NCI-H460 (cell line): ENCODE measurements at places on chromosomes 2 and 18.

- no peak for DNase-seq
Observed at GRCh38 chr18:79106084-79106483, 36.9 kb downstream of the ATP9B start.

- peak; percentile 72 for DNase-seq
Observed at GRCh38 chr2:236177604-236177966, 9.4 kb upstream of the GBX2 start.

DNA sequence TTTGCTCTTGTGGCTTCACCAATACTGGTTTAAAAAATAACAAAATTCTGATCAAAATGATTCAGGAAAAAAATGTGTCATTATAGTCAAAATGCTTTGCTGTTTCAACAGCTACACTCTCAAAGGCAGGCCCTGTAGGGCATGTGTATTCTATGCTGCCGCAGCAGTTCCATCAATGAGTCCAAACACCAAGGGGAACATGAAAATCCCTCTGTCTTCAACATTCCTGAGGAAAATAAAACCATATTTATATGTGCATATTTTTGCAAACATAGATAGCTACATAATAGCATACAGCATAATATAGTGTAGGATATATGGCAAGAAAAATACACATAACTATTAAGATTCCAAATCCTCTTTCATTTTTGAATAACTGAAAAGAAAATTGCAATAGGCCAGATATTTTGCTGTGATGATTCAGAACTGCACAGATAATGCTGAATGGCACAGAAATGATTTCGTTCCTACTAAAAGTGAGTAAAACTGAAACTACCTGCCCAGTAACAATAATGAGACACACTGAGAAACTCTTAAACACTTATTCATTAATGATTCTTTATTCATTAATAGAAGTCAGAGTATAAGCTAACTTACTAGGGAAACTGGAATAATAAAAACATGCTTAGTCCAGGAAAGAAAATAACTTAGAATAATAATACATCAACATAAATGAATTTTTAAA is 343.8 kb downstream of the SUCLG1 start:
- no peak for DNase-seq

DNA sequence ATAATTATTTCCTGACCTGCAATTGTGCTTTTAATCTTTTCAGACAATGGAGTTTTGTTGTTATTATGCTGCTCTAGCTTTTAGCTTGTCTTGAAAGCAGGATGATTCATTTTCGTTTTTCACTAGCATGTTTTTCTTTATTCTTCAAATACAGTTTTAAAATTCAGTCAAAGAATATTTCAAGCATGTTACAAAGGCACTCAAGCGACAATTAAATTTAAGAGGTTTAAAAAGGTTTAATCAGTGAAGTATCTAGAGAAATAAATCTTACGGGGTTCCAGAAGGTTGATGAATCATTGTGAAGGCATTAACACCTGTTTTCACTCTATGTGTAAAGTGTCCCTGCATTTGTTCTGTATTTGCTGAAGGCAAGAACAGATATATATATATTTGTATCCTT is 390.7 kb upstream of the TMEFF2 start:
- DNase-seq, result no peak

GRCh38 chr2:45978302-45978859 is 318.8 kb upstream of the EPAS1 start:
- DNase-seq, result no peak

GRCh38 chr18:77140439-77141109 is 8.0 kb upstream of the MBP start:
- peak; percentile 25 for DNase-seq

- no peak for DNase-seq
Observed at GRCh38 chr2:66440708-66441497, 6.0 kb downstream of the MEIS1 start.

- DNase-seq, result no peak
Observed at GRCh38 chr2:179021258-179021657, 28.7 kb downstream of the CCDC141 start.

GRCh38 chr2:128361376-128362131 is 42.9 kb upstream of the HS6ST1 start:
- DNase-seq, result no peak

- no peak for DNase-seq
Observed at GRCh38 chr2:237156031-237156856, 70.6 kb downstream of the COPS8 start.

DNA sequence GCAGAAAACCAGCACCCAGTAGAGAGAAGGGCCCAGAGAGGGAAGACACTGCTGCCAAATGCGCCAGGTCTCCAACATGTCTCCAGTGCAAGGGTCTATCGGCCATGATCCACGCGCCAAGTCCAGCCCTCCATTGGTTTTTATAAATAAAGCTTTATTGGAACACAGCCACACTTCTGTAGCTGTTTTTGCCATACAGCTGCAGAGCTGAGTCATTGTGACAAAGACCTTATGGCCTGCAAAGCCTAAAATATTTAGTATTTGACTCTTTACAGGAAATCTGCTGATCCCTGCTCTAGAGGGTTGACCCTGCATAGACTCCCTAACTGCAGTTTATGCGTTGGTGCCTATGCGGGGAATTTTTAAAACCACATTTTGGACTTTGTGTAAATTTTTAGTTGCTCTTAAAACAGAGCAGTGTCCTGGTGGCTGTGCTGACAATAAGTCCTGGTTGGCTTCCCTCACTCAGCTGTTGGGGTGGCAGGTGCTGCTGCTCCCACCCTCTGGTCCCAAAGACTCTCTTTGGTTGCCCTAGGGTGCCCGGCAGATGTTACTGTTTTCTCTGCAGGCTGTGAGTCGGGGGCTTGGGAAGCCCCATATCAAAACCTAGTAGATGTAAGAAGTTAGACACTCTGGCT is 154.9 kb downstream of the CTIF start:
- peak; percentile 2 for DNase-seq

- DNase-seq, result no peak
Observed at GRCh38 chr2:66512626-66513025, 77.7 kb downstream of the MEIS1 start.

GRCh38 chr18:68740966-68741365 is 26.1 kb upstream of the TMX3 start:
- DNase-seq, result no peak

DNA sequence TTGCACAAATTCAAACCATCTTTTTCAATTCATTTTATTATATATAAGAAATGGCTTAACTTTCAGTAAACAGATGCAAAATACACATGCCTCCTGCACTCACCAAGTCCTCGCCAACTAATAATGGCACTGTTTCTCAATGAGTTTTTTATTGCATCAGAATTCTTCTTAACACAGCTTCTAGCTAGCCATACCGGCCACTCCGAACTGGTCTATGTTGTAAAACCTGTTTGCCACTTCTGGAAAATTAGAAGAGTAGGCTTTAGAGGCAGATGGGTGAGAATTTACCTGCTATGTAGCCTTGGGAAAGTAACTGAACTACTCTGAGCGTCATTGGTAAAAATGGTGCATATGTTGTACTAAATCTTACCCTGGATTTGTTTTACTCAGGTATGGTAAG is 100.6 kb upstream of the LHCGR start:
- DNase-seq, result no peak

- no peak for DNase-seq
Observed at GRCh38 chr18:62784338-62784965, 69.1 kb downstream of the PHLPP1 start.

- no peak for DNase-seq
Observed at GRCh38 chr18:61988100-61988499, 95.3 kb upstream of the RNF152 start.

GRCh38 chr2:232998666-232998985 is 14.4 kb downstream of the NGEF start:
- no peak for DNase-seq

DNA sequence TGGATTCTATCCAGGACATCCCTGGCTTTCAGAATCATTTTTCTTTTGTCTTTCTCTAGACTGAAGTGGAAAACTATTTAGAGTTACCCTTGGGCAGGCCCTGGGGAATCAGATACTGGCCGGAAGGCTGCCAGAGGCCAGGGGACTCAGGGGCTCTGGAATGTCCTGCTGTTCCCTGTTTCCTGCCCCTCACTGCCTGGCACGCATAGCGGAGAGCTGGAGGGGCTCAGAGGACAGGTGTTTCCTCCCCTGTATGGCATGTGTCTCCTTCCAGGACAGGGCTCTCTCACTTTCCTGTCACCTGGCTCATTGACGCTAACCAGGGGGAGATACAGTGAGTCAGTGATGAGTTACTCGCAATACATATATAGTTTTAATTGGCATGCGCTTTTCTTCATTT is 38.8 kb downstream of the DYSF start:
- DNase-seq, result no peak

- DNase-seq, result peak; percentile 15
Observed at GRCh38 chr18:12287684-12288402, 20.2 kb upstream of the TUBB6 start.

- DNase-seq, result no peak
Observed at GRCh38 chr2:208415897-208416296, 9.3 kb downstream of the PTH2R start.

DNA sequence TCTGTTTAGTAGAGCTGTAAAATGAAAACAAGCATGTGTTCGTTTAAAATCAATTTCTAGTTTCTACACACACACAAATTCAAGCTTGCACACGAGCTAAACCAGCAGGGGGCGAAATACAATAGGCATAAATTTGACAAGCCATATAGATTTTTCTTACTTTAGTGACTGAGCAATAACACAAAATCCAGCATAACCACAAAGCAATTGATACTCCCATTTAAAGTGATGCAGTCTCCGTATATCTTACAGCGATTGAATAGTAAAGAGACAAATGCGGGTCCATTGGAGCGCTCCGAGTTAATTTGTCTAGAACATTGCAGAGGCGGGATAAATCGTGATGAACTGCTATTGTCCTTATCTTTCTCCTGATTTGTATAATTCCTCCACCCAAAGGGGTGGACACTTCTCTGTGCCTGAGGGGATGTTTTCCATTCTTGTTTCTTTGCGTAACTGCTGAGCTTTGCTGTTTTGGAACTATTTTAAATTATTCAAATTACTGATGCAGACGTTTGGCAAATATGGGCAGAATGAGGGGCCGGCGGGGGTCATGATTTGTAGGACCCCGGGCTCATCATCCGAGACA is 1.2 kb upstream of the AFTPH start:
- DNase-seq, result peak; percentile 81

GRCh38 chr18:13551841-13552733 is 174.3 kb downstream of the FAM210A start:
- DNase-seq, result no peak

GRCh38 chr2:235630718-235631296 is 137.0 kb downstream of the AGAP1 start:
- no peak for DNase-seq

GRCh38 chr18:79368681-79369080 is 27.0 kb upstream of the NFATC1 start:
- DNase-seq, result no peak

- no peak for DNase-seq
Observed at GRCh38 chr2:196598412-196598811, 41.1 kb upstream of the CCDC150 start.

GRCh38 chr2:113791697-113792590 is 35.5 kb upstream of the SLC35F5 start:
- DNase-seq, result no peak

- DNase-seq, result no peak
Observed at GRCh38 chr2:227824711-227825110, 11.1 kb downstream of the CCL20 start.

DNA sequence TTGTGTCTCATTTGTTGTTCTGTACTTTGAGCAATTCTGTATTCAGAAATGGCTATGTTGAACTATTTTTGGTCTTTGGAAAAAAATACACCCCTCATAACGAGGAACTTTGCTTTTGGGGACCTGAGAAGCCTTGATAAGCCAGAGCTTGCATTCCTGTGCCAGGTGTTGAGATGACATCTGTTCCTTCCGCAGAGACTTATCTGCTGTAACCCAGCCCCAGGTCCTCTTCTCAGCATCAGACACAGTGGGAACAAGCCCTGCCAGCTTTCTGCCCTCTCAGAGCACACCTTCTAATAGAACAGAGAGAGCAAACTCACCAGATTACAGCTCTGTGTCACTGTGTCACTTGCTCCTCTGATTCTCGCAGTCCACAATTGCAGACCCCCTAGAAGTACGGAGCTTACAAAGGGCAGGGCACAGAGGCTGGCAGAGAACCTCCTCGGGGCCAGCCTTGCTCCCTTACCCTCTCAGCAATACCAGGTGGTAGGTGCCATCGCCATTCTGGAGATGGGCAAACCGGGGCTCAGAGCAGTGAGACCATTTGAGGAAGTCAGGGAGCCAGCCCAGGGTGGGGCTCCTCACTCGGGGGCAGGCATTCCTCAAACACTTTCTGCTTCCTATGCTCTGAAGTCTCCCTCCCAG is 97.4 kb downstream of the DDX1 start:
- no peak for DNase-seq

GRCh38 chr2:182166406-182166805 is 180.8 kb downstream of the PPP1R1C start:
- DNase-seq, result no peak

DNA sequence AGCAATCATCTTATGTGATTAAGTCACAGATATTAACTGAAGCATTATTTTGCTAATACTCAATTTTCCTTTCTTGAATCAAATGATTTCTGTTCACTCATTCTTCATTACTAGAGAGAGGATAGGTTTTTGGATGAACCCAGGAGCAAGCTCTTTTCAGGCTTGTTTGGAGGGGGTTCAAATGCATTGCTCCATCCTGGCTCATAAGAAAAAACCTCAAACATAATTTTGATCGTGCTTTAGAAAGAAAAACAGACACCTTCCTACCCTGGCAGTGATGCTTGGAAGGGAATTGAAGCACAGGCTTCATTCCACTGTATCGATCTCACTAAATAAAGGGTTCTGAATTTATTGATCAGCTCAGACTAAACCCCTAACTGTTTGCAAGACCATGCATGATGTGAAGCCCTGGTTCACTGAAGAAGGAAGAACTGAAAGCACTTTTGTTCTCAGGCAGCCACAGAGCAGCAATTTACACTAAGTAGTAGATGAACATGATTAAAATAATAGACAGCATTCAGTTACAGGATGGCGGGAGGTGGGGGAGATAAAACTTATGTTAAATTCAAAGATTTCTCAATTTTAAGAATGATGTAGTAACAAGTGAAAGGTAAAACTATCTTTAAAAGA is 53.4 kb downstream of the CDH2 start:
- DNase-seq, result no peak

GRCh38 chr18:79422022-79422782 is 26.5 kb downstream of the NFATC1 start:
- DNase-seq, result no peak

GRCh38 chr2:68135448-68136320 is 22.0 kb upstream of the PNO1 start:
- DNase-seq, result no peak

DNA sequence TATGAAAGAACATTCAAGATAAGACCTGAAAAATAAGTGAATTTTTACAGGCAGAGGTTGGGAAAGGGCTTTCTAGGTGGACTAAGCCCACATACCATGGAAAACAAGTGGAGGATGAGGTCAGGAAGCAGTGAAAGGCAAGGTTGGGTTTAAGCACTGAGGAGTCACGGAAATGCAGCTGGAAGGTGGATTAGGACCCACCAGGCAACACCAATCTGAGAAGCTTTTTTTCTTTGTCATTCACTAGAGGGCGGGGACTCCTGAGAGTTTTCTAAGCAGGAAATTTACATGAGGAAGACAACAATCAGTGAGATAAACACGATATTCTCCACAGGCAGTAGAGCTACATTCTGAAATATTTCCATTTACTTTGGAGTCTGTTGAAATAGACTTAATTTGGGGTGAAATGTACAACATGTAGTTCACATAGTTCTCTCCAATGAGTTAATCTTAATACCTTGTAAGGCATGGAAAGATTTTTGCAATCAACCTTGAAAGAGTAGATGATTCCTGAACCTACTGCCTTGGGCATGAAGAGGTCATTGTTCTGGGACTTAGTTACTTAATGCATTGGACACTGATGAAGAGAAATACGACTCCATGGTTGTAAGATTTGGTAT is 40.7 kb downstream of the VIT start:
- no peak for DNase-seq

- DNase-seq, result peak; percentile 82
Observed at GRCh38 chr2:137964066-137964858, at the start of gene HNMT. Gene HNMT, plus strand, starts transcription at chr2:137964473. Its CDS starts 19 bp downstream, at chr2:137964492.
